ENCODE measurements at places on chromosomes 5 and 9.

DNA sequence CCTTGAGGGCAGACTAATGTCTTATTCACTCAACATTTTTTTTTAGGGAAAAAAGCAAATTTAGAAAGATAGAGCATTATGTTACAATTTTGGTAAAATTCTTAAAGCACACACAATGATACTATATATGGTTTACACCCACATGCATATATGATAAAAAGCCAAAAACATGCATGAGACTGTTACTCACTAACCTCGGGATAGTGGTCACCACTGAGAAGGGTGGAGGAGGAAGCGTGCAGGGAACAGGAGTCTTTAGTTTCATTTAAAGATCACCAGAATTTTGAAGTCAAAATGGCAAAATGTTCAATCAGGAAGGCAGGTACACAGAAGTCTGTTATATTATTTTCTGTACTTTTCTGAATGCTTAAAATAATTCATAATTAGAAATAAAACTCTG is 9.2 kb downstream of the ARL15 start:
- DNase-seq: no peak

- no peak for DNase-seq
Observed at GRCh38 chr9:121447321-121447834, 52.3 kb downstream of the GGTA1 start.

GRCh38 chr5:84290161-84290560 is 94.5 kb downstream of the EDIL3 start:
- no peak for DNase-seq

DNA sequence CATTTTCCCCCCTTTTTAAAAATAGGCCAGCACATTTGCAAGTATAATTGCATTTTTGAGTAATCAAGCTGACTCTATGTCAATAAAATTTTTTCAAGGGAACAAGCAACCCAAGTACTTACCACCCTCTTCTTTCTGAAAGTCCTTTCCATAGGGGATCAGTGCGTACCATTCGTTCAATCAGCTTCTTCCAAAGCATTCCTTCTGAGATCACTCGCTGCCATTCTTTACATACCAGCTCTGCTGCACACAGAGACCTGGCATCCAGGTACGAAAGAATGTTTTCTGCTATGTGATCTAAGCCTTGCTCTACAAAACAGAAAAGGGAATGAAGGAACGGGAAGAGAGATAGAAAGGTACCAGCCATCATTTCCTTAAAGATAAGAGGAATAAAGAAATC is 106.6 kb downstream of the FBXW11 start:
- no peak for DNase-seq

DNA sequence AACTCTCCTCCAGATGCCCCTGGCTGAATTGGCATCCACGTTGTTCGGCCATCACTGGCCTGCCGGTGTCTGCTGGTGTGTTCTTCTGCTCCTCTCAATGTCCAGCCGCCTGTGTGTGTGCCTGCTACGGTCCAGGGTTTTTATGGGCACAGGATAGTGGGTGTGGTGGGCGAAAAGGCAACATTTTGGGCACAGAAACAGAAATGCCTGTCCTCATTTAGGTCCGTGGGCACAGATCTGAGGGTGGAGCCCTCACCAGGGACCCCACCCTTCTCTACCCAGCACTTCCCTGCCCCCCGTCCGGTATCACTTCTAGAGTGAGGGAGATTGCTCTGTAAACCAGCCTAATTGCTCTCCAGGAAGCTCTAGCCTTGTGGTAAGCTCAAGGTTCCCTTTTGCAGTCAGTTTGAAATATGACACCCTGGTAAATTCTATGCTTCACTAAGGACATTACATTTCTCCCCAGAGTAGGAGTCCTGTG is 410.1 kb downstream of the MAT2B start:
- no peak for DNase-seq

DNA sequence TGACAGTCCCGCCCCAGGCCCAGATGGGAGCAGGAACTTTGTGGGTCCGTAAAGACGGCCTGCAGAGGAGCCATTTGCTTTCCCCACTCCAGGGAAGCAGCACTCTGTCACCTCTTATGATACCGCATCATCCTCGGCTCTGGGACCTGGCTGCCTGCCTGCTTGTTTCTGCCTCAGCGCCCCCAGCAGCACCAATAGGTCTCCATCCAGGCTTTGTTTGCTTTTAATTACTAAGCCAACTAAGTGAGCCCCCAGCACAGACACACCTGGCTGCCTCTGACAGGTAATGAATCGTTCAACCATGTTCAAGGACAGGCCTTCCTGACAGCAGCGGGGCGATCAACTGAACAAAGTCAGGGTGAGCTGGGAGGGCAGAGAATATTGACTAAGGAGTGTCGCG is 141.4 kb downstream of the C5orf15 start:
- no peak for DNase-seq

- DNase-seq: no peak
Observed at GRCh38 chr5:131084436-131084835, 80.6 kb downstream of the HINT1 start.

- no peak for DNase-seq
Observed at GRCh38 chr9:78030296-78030552, 1.4 kb downstream of the GNAQ start.

- peak; percentile 47 for DNase-seq
Observed at GRCh38 chr9:132235894-132236661, 74.2 kb downstream of the NTNG2 start.

DNA sequence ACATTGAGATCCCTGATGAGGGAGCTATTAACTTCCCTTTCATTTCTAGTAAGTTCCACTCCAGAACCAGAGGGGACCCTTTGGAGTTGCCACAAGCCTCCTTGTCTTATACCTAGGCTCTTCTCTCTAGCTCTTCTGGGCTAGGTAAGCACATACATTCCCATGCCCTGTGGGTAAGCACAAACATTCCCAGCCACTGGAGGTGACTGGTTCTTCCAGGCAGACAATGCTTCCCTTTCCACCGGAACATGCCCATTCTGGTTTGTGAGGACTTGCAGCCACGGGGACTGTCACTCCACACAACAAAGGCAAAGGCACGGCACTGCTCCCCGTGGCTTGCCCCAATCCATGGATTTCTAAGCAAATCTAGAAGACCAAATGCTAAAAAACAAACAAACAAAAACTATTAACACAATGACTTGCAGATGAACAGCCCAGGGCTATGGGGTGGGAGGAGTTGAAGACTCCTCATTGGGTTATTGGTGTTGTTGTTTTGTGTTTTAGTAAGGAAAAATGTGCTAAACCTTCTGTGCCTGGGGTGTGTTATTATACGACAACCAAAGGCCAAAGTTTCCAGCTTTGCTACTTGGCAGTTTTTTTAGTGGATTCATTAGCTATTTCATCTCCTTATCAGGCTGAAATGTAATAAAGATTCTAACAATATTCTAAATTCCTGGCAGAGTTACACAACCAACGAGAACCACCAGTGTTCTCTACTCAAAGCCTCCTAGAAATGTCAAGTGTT is 276.2 kb downstream of the SYK start:
- no peak for DNase-seq

GRCh38 chr9:93565089-93565488 is 11.3 kb upstream of the PHF2 start:
- no peak for DNase-seq

DNA sequence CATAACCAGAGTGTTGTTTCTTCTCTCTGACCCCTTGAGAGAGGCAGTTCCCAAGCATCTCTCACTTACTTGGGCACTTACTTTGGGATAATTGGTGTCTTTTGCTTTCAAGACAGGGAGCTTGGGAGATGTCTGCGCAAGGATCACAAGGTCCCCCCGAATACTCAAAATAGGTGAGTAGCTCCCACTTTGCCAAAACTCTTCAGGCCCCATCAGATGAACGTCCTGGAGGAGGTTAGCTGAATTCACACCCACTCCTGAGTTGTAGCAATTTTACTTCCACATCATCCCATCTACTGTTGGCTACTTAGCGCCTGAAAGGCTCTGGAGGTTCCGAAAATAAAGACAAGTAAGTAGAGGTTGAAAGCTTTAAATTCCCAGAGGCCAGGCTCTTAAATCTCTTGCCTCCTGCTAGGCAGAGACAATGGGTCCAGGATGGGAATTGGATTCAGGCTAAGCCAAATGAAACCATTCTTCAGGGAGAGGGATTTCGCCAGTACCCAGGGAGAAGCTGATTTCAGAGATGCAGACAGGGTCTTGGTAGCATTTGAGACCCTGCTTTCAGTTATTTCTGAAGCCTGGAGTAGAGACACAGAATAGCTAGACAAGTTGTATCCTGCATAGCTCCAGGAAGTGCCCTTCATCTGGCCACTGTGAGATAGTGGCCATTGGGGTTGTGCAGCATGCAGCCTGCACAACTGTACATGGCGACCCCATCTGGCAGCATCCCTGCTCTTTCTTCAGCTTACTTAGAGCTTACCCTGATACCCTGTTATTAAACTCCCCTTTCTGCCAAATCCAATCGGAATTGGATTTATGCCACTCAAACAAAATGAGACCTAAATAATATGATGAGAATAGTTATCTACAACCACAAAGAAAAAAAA is 60.1 kb downstream of the BOD1 start:
- DNase-seq: no peak

GRCh38 chr5:106720367-106720766 is 950.4 kb downstream of the EFNA5 start:
- no peak for DNase-seq

DNA sequence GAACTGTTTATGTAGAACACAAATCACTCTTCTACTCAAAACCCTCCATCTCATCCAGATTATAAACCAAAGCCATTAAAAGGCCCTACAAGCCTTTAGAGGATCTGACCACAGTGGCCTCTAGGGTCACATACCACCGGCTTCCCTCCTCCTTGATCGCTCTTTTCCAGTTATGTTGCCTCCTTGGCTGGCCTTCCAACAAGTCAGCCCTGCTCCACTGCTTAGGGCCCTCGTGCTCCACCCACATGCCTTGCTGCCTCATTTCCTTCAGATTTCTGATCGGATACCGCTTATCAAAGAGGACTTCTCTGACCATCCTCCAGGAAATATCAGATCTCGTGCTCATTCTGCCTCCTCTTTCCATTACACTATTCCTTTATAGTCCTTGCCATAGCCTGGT is 139.4 kb upstream of the RAI14 start:
- DNase-seq: no peak

GRCh38 chr9:109918339-109919163 is 138.6 kb downstream of the PALM2AKAP2 start:
- DNase-seq: peak; percentile 33

DNA sequence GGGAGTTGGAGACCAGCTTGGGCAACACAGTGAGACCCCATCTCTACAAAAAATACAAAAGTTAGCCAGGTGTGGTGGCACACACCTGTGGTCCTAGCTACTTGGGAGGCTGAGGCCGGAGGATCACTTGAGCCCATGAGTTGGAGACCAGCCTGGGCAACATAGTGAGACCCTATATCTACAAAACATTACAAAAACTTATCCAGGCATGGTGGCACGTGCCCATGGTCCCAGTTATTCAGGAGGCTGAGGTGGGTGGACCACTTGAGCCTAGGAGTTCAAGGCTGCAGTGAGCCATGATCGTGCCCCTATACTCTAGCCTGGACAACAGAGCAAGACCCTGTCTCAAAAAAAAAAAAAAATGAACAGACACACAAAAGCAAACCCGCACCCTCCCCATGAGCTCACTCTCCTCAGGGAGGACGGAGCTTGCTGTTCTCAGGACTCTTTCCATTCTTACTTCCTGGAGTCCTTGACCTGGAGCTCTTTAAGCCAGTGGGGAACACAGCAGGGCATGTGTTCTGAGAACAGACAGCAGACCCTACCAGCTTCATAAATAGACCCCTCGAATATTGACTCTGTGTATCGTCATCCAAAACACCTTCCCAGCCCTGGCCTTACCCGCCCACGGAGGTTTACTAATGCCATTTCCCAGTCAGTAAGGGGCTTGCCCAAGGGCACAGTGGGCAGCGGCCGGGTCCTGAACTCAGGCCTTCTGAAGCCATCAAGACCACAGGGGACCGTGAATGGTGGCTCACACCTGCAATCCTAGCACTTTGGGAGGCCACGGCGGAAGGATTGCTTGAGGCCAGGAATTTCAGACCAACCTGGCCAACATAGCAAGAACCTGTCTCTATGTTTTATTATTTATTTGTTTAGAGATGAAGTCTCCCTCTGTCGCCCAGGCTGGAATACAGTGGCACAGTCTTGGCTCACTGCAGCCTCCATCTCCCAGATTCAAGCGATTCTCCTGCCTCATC is 11.1 kb downstream of the PTGES2 start:
- DNase-seq: no peak

GRCh38 chr5:172361566-172362238 is 78.1 kb upstream of the UBTD2 start:
- DNase-seq: no peak

DNA sequence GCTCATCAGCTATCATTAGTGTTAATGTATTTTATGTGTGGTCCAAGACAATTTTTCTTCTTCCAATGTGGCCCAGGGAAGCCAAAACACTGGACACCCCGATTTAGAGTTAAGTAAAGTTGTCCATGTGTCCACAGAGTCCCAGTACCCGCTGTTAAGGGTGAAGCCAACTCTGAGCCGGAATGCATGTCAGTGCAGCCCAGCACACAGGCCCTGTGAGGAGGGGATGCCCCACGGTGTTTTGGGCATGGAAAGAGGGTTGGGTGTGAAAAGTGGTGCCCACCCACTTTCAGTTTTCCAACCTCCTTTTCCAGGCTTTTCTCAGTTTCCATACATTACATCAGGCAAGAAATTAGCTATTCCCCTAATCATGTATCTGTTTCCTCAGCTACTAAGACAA is 24.4 kb downstream of the SHC3 start:
- no peak for DNase-seq

Data from NCI-H2227 treated with DMSO at 0.1 percent for 48 hours (cell line).